SK-MEL-5 (cell line): ENCODE measurements at places on chromosomes 13 and 19.

GRCh38 chr13:37966266-37966665 is 96.7 kb upstream of the TRPC4 start:
- no peak for DNase-seq

GRCh38 chr19:18392926-18393325 is 4.5 kb downstream of the LRRC25 start:
- no peak for DNase-seq

- peak; percentile 32 for DNase-seq
Measured at GRCh38 chr19:3146677-3147100, 10.9 kb downstream of the GNA15 start.

GRCh38 chr19:49727217-49728030 is 35.7 kb downstream of the TSKS start:
- DNase-seq: no peak

DNA sequence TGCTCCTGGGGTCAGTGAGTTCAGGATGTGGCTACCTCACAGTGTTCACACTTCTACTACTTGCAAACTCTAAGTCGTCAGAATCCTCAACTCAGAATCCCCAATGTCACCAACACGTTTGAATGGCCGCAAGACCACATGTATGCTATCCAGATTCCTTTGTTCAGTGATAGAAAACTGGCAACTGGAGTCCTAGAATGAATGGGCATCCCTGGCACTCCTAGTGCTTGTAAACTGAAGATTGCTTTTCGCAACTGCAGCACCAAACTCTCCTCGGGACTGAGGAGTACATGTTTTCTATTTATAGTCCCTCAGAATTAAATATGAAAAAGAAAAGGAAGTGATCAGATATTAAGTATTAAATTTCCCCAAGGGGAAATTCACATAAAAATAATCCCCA is 4.9 kb downstream of the SMAD9 start:
- no peak for DNase-seq

DNA sequence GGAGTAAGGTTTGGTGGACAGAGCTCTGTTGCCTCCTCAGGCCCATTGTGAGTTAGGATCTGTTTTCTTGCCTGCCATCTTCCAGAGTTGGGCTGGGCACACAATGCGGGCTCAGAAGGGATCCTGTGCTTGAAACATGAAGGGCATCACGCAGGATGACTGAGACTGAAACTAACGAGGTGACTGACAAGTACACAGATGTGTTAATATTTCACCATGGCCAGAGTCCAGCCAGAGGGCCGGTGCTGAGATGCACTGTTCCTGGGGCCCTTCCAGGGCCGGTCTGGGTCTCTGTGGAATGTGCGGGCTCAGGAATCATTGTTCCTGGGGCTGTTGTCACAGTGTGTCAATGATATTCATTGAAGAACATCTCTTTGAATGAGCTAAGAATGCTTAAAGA is 163.7 kb downstream of the URI1 start:
- no peak for DNase-seq

DNA sequence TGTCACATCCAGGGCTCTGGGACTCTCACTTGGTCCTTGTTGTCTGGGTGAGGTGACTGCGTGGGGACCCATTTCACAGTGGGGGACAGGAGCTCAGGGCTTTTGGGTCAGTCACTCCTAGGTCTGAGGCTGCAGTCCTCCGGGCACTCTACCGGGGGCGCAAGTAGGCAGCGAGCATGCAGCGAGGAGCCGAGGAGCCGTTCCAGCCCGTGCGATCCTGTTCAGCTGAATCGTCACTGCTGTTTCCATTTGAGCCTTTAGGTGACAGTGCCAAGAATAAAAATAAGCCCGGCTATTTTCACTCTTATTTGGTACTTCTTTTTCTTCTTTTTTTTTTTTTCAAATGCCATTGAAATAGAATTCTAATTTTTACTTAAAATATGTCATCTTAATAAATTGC is 126.5 kb downstream of the ZNF536 start:
- peak; percentile 37 for DNase-seq

- DNase-seq: no peak
Measured at GRCh38 chr13:68784275-68784674, 1323.4 kb upstream of the ATXN8OS start.

GRCh38 chr13:105894697-105895096 is 640.8 kb downstream of the EFNB2 start:
- no peak for DNase-seq

DNA sequence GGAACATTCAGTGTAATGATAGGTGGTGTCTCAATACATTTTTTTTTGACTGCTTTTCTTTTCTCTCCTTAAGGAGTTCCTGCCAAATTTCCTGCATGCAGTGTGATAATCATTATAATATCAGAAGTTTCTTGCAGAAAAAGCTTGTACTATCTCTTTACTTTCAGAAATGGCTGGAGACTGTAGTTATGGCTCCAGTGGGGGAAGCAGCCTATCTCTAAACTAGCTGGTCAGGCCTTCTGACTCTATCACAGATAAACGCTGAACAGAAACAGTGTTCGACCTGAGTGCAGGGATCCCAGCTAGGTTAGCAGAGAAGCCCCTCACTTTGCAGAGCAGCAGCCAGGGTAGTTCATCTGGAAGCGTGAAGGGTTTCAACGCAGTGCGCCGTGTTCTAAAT is 1.9 kb downstream of the CCNE1 start:
- DNase-seq: no peak

GRCh38 chr19:50465986-50466705 is 10.2 kb upstream of the EMC10 start:
- DNase-seq: no peak

DNA sequence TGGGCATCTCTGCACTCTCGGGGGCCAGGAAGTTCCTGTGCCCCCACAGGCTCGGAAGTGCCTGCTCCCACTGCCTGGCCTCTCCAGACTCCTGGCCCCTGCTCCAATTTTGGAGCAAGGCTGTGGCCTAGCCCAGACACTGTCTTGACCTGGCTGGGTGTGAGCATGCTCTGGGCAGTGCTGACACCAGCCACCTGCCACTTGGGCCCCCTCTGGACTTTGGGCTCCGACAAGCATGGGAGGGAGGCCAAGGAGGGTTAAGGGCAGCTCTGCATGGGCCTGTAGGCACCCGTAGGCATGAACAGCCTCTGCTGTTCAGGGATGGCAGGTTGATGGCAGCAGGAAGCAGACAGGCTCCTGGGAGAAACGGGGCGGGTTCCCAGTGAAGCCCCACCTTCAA is 26.0 kb upstream of the RBM26 start:
- no peak for DNase-seq

GRCh38 chr19:5261156-5261890 is 79.3 kb downstream of the PTPRS start:
- DNase-seq: no peak

GRCh38 chr19:47673426-47673825 is 39.8 kb upstream of the EHD2 start:
- no peak for DNase-seq

- no peak for DNase-seq
Measured at GRCh38 chr13:40113643-40114304, 458.3 kb downstream of the COG6 start.

DNA sequence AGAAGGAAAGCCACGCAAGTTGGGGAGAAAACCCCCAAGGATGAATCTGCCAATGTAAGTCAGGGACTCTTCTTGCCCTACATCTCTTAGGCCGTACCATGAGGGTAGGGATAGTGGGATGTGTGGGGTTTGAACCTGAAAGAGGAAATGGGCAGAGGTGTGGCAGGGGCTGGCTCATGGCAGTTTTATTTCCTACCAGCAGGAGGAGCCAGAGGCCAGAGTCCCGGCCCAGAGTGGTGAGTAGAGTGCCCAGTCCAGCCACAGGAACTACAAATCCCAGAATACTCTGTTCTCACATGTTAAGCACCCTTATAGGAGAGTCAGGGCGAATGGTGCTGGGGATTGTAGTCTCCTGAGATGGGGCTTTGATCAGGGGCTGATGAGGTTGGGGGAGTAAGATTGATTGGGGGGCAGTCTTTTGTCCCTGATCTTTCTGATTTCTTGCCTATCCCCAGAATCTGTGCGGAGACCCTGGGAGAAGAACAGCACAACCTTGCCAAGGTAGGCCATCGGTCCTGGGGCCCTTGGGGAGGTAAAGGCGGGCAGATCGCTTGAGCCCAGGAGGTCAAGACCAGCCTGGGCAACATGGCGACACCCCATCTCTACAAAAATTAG is 16.5 kb downstream of the VASP start:
- peak; percentile 94 for DNase-seq

DNA sequence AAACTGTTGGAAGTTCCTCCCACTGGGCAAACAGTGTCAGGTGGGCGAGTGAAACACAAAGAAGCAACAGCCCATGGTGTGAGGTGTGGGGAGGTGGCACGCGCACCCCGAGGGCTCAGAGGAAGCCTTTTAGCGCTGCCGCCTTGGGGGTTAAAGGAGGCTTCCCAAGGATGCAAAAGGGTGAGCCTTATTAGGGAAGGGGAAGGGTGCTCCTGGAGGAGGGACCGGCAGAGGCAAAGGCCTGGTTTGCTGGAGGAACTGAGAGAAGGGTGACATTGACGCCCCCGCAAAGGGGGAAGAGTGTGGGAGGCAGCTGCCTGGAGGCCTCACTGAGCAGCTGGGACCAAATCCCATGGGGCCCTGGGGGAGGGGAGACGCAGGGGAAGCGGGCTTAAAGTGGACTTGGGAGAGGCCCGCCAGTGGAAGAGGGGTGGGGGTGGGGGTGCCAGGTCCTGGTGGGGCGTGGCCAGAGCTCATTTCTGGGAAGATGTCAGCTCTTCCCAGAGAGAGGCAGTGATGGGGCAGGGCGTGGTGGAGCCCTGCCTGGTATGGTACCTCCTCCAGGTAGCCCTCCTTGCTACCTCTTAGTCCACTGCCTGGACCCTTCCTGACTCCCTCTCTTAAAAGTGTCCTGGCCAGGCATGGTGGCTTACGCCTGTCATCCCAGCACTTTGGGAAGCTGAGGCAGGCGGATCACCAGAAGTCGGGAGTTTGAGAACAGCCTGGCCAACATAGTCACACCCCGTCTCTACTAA is 12.0 kb upstream of the FCHO1 start:
- no peak for DNase-seq

DNA sequence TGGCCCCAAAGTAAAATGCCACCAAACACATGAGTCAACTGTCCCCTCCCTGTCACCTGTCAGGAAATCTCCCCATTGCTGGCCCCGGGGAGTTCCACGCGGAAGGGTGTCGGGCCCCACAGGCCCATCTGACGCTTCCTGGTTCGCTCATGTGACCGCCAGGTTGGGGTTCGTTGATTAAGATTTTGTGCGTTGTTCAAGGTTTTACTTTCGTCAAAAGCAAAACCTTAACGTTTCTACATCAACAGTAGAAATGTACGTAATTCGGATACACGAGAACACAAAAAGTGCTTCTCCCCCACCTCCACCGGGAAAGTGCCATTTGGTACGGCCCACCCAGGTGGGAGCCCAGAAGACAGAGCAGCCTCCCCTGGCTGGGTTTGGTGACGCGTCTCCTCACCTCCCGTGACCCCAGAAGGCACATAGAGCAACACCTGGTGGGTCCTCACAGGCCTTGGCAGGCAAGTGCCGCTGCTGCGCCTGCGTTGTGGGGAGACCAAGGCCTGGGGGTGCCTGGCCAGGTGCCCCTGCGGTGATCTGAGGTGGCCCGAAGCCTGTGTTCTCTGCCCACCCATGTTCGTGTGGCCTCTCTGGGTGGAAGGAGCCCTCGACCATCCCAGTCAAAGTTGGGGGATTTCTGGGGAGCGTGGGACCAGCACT is 161.6 kb downstream of the KDM4B start:
- no peak for DNase-seq

DNA sequence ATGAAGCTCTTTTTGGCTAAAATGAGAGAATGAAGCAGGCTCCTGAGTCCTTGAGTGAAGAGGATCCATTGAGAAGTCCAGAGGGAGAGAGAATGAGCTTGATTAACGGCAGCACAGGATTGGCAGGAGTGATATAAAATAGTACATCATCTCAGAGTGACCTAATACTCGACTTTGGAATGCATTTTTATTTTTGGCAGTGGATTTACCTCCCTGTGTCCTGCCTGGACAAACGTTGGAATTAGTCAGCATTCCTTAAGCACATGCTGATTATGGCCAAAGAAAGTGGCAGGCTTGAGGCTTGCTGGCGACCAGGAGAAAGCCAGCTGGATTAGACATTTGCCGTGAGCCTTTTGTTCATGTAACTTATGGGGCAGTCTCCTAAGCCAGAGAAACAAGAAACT is 22.9 kb downstream of the LRCH1 start:
- DNase-seq: no peak

DNA sequence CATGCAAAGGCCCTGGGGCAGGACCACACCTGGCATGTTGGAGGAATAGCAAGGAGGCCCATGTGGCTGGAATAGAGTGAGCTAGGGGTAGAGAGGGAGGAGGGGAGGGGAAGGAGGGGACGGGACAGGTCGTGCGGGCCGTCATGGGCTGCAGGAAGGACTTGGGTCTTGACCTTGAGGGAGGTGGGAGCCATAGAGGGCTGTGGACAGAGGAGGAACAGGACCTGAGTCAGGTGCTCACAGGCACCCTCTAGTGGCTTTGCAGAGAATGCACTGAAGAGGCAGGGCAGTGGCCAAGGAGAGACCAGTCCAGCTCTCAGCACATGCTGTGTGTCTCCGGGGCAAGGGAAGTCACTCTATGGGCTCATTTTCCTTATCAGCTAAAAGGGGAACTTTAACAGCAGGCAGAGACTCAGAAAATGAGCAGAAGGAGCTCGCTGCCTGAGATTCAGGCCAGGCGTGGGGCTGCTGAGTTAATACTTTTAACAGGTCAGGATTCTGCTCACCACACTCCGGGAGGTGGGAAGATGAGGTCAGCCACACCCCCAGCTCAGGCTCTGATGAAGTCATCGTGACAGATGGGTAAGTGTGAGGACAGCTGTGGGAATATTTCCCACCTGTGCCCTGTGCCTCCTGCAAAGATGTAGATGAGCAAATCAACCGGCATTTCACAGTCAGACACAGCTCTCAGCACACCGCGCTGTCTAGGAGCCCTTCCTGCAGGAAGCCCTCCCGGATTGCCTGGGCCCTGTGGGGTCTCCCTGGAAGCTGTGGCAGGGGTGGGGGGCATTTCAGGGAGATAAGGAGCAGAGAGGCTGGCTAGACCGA is 6.0 kb upstream of the TNFAIP8L1 start:
- DNase-seq: peak; percentile 79

DNA sequence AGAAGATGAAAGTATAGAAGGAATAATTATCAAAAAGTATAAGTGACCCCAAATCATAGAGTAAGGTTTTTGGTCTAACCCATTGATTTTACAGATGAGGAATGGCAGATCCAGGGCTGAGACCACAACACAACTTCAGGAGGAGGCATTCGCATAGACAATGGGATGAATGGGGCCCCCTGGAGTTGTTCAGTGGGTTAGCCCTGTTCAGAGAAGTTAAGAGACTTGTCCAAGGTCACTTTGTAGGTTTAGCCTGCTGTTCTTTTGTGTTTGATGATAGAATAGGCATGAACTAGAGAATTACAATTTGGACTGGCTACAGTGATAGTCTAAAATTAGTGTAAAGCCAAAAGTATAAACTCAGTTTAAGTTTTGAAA is 233.9 kb downstream of the KCNRG start:
- no peak for DNase-seq

- no peak for DNase-seq
Measured at GRCh38 chr19:30762651-30763050, 390.5 kb downstream of the ZNF536 start.

DNA sequence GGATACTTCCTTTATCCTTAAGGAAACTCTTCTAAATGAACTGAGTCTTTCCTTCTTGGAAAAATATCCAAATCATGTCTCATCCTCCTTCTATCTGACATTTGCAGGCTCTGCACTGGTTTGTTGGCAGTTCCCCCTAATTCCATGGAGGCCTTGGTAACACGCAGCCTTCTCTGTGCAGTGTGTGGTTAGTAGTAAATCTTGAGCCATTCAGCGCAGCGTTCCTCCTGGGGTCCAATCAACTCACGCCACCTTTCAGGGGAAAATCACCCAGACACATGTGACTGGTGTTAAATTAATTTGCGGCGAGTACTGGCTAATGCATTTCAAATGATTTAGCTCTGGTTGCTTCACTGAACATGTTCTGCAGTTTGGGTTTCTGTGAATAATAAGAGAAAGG is 21.0 kb upstream of the CBY2 start:
- no peak for DNase-seq
